ENCODE measurements at places on chromosomes 7 and 10. TPM values are rescaled to one million over a fixed set of nuclear protein-coding genes. Genes with fewer than 3 reads are reported as not detected.

Gene IFIT1B
- total RNA-seq: not detected

Gene SLC18A3
- not detected for total RNA-seq

Gene CDHR3
- 1.3 TPM for total RNA-seq

Gene PRSS37
- not detected for total RNA-seq

Gene TAS2R4
- total RNA-seq: 0.12 TPM

Gene PALD1
- total RNA-seq: 0.10 TPM
